Vagina (tissue), 2 donors: ENCODE measurements at places on chromosomes 5 and 9. TPM values are rescaled to one million over a fixed set of nuclear protein-coding genes. Genes with fewer than 3 reads are reported as not detected.

- no peaks in the 10 kb centered on the region for H3K27me3 ChIP-seq
- no peak overlapping the region for H3K4me3 ChIP-seq
- no peaks in the 10 kb centered on the region for H3K36me3 ChIP-seq
- H3K27ac ChIP-seq: no peak overlapping the region
- no peak for DNase-seq
- no peaks in the 10 kb centered on the region for H3K4me1 ChIP-seq
These were observed 394.1 kb downstream of the ZNF608 start for GRCh38 chr5:124352312-124352711.

GRCh38 chr5:312845-313244, 8.7 kb upstream of the AHRR start:
- peaks cover 5% of the 10 kb centered on the region for H3K4me1 ChIP-seq
- H3K36me3 ChIP-seq: peaks cover 14% of the 10 kb centered on the region
- H3K4me3 ChIP-seq: no peak overlapping the region
- H3K27me3 ChIP-seq: no peaks in the 10 kb centered on the region

- H3K4me3 ChIP-seq: no peak overlapping the region
- no peak for DNase-seq
- H3K27me3 ChIP-seq: no peaks in the 10 kb centered on the region
These were observed 83.2 kb downstream of the FOXD1 start for GRCh38 chr5:73365301-73365853.

The C1QTNF3 gene
- 7.1 TPM for total RNA-seq

GRCh38 chr5:142813220-142813619, 43.0 kb downstream of the ARHGAP26 start:
- H3K36me3 ChIP-seq: no peaks in the 10 kb centered on the region
- no peak overlapping the region for H3K27ac ChIP-seq
- H3K27me3 ChIP-seq: no peaks in the 10 kb centered on the region

DNA sequence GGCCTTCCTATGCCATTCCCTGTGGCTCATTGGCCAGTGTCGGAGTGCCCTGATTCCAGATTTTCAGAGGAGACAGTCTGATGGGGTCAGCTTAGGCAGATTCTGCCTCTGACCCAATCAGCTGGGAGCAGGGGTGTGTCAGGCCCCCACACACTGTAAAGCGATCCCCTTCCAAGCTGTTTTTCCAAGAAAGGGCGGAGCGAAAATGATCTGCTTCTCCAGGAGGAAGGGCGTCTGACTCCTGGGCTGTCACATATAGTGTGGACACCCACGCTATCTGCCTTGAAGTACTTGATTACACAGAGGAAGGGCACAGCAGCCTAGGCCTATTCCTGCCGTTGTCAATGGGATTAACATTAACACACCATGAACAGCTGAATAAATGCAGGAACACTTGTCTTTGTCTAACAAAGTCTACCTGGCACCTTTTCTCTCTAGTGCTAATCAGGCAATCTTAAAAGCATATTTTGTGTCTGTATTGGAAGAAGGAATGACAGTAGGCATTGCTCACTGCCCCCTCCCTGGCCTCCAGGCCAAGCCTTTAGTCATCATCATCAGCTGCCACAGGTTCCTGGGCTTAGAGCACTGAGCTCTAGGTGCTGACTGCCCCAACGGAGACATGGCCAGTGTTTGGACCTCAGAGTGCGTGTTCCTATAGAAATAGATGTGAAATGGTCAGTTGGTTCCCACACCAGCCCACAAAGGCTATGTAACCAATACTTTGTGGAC, 218.7 kb downstream of the MELK start:
- H3K4me1 ChIP-seq: no peaks in the 10 kb centered on the region
- H3K27me3 ChIP-seq: no peaks in the 10 kb centered on the region
- H3K4me3 ChIP-seq: no peak overlapping the region
- H3K27ac ChIP-seq: no peak overlapping the region

DNA sequence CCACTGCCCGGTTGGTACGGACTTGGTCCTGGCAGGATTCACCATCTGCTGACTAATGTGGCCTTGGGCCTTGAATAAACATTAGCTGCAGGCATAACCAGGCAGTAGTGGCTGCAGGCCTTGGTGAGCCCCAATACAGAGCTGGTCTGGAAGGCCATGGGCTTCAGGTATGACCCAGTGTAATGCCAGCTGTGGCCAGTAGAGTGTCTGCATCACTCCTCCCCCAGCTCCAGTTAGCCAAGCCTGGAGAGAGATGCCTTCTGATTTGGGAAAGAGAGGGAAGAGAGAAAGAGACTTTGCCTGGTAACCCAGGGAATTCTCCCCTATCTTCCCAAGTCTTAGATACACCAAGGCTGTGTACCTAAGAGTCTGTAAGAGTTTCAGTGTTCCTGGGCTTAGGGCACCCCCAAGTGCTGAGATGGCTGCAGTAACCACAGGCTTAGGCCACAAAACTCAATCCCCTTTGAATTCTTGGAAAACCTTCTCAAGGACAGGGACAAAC, 5.6 kb upstream of the C5 start:
- no peak for DNase-seq
- H3K4me3 ChIP-seq: no peak overlapping the region
- no peaks in the 10 kb centered on the region for H3K4me1 ChIP-seq
- H3K27me3 ChIP-seq: no peaks in the 10 kb centered on the region
- no peak overlapping the region for H3K27ac ChIP-seq
- no peaks in the 10 kb centered on the region for H3K36me3 ChIP-seq

GRCh38 chr5:160618286-160618685, 196.6 kb downstream of the PTTG1 start:
- no peak for DNase-seq
- H3K27ac ChIP-seq: no peak overlapping the region
- no peaks in the 10 kb centered on the region for H3K27me3 ChIP-seq
- H3K4me1 ChIP-seq: no peaks in the 10 kb centered on the region
- no peaks in the 10 kb centered on the region for H3K36me3 ChIP-seq

The SYK gene
- 12.0 TPM for total RNA-seq

DNA sequence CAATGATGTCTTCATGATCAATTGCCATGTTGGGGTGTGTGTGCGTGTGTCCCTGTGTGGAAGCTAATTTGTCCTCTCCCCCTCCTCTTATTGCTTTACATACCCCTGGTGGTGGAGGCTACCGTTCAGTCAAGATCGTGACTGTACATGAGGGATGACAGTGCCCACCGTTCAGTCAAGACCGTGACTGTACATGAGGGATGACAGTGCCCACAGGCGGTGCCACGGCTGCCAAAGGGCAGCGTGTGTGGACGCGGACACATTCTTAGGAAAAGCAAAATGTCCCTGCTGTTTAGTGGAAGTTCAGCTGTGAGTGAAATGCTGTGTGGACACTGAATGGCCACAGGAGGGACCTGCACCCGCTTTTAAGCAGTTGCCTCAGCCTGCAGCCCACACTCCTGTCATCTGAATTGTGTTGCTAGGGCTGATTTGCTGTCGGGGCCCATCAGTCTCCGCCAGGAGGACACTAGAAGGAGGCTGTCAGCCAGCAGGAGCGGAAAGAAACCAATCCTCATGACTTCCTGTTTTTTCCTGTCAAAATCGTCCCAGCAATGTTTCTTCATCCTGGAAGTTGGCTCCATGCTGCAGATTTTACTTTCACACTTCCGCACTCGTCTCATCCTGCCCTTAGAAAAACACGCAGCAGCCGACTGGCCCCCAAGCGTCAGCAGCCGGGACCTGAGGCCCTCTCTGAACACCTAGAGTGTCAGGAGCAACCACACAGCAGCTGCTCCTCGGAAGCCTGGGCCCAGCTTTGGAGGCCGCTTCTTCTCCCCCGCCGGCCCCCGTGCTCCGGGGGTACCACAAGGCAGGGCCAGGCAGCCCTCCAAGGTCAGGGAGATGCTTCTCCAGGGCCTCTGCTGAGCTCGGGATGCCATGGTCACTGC, 9.1 kb downstream of the OR2V1 start:
- H3K4me3 ChIP-seq: no peak overlapping the region
- no peak overlapping the region for H3K27ac ChIP-seq
- no peak for DNase-seq
- H3K27me3 ChIP-seq: no peaks in the 10 kb centered on the region

The GPRIN1 gene
- 0.49 TPM for total RNA-seq

- no peak overlapping the region for H3K27ac ChIP-seq
- no peak for DNase-seq
- H3K27me3 ChIP-seq: no peaks in the 10 kb centered on the region
- H3K36me3 ChIP-seq: no peaks in the 10 kb centered on the region
- H3K4me1 ChIP-seq: no peaks in the 10 kb centered on the region
- no peak overlapping the region for H3K4me3 ChIP-seq
These were observed 660.3 kb upstream of the WWC1 start for GRCh38 chr5:167631191-167631590.

GRCh38 chr5:2259494-2260107, 376.9 kb upstream of the IRX4 start:
- no peaks in the 10 kb centered on the region for H3K36me3 ChIP-seq
- no peak overlapping the region for H3K27ac ChIP-seq
- H3K4me3 ChIP-seq: no peak overlapping the region
- H3K27me3 ChIP-seq: no peaks in the 10 kb centered on the region
- no peaks in the 10 kb centered on the region for H3K4me1 ChIP-seq

GRCh38 chr5:30523061-30523460, 670.4 kb upstream of the CDH6 start:
- H3K27ac ChIP-seq: no peak overlapping the region
- no peaks in the 10 kb centered on the region for H3K36me3 ChIP-seq
- no peaks in the 10 kb centered on the region for H3K4me1 ChIP-seq
- H3K4me3 ChIP-seq: no peak overlapping the region
- no peaks in the 10 kb centered on the region for H3K27me3 ChIP-seq

GRCh38 chr5:96649251-96649662, 12.9 kb upstream of the CAST start:
- H3K4me3 ChIP-seq: no peak overlapping the region
- no peak for DNase-seq
- H3K27ac ChIP-seq: no peak overlapping the region
- no peaks in the 10 kb centered on the region for H3K27me3 ChIP-seq
- H3K36me3 ChIP-seq: no peaks in the 10 kb centered on the region

DNA sequence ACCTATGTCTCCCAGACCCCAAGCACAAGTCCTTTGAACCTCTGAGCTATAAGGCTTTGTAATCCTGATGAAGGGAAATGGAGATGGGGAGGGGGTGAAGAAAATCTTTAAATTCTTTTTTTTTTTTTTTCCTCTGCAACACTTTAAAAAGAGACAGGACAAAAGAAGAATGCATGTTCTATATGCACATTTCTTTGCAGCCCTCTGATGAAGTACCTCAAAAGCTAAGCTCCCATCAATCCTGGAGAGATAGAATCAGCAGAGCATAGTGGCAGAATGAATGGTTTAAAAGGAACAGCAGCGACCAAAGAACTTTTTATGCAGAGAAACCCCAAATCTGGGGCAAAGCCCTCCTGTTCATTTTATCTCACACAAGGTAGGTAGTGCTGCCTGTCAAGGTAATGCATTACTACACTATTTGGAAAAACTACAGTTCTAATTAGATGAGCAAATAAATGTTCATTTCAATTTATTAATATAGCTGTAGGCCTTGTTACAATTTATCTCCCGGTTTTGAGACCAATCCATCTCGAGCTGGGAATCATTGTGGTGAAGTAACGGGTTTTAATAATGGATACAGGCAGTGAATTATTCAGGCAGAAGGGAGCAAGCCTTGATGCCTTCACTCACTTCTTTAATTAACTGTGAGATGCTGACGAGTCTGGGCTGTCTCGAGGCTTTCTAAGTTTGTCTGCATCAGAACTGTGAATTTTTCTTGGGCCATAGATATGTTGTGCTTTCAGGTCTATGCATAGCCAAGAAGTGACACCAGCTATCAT, 173.5 kb upstream of the ZNF608 start:
- peaks cover 14% of the 10 kb centered on the region for H3K4me1 ChIP-seq
- H3K4me3 ChIP-seq: no peak overlapping the region
- no peaks in the 10 kb centered on the region for H3K36me3 ChIP-seq
- no peak for DNase-seq
- no peak overlapping the region for H3K27ac ChIP-seq

- no peaks in the 10 kb centered on the region for H3K36me3 ChIP-seq
- no peaks in the 10 kb centered on the region for H3K27me3 ChIP-seq
- H3K4me3 ChIP-seq: peak within 1 kb of the TSS; percentile 57
- H3K27ac ChIP-seq: no peak within 1 kb of the TSS
- peaks cover 10% of the 10 kb centered on the region for H3K4me1 ChIP-seq
These were observed at the start of gene TMEFF1 for GRCh38 chr9:100472788-100473275. Gene TMEFF1 (plus strand): TSS chr9:100473149. CDS start chr9:100473545, 396 bp downstream.

The HAND1 gene
- total RNA-seq: not detected
